ENCODE measurements at places on chromosomes 16 and 17. TPM values are rescaled to one million over a fixed set of nuclear protein-coding genes. Genes with fewer than 3 reads are reported as not detected.

OR2C1 gene
- 0.16 TPM for total RNA-seq

CCDC200 gene
- total RNA-seq: not detected

CHST5 gene
- total RNA-seq: 1.5 TPM

KRTAP16-1 gene
- not detected for total RNA-seq

TBC1D3G gene
- total RNA-seq: not detected

TOX3 gene
- 39.2 TPM for total RNA-seq

MFSD6L gene
- total RNA-seq: not detected

CD300LB gene
- not detected for total RNA-seq

PRRT2 gene
- total RNA-seq: 18.6 TPM

NUBP1 gene
- total RNA-seq: 38.6 TPM

CES3 gene
- total RNA-seq: 2.4 TPM

SPECC1 gene
- total RNA-seq: 71.0 TPM

KRT33A gene
- not detected for total RNA-seq

ADGRG1 gene
- 56.6 TPM for total RNA-seq

KRT39 gene
- not detected for total RNA-seq

PIP4K2B gene
- 105 TPM for total RNA-seq

GDPD1 gene
- 13.4 TPM for total RNA-seq

GRCh38 chr16:57937861-57938260 is 33.1 kb downstream of the CNGB1 start:
- no peak for DNase-seq

GRCh38 chr16:30659507-30660423 is 1.5 kb downstream of the FBRS start:
- no peak for DNase-seq

DNA sequence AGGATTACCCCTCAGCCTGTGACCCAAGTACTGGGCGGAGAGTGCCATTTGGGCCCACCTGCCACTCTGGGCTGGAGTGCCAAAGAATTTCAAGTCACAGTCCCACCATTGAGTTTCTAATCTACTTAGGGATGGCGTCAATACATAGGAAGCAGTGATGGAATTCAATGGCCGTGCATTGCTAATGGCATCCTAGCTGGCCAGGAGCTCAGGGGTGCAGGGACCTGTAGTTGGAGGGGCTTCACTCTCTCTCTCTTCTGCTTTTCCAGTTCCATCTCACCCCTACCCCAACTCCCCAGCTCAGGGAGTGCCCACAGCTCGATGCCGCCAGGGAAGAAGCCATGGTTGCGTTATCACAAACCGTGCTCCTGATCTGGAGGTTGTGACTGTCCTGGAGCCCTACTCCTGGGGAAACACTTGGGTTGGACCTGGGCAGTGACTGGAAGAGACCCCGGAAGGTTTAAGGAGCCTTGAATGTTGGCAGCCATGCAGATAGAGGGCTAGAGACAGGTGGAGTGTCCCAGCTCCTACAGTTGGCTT is 2.4 kb downstream of the MMP15 start:
- DNase-seq: no peak

DNA sequence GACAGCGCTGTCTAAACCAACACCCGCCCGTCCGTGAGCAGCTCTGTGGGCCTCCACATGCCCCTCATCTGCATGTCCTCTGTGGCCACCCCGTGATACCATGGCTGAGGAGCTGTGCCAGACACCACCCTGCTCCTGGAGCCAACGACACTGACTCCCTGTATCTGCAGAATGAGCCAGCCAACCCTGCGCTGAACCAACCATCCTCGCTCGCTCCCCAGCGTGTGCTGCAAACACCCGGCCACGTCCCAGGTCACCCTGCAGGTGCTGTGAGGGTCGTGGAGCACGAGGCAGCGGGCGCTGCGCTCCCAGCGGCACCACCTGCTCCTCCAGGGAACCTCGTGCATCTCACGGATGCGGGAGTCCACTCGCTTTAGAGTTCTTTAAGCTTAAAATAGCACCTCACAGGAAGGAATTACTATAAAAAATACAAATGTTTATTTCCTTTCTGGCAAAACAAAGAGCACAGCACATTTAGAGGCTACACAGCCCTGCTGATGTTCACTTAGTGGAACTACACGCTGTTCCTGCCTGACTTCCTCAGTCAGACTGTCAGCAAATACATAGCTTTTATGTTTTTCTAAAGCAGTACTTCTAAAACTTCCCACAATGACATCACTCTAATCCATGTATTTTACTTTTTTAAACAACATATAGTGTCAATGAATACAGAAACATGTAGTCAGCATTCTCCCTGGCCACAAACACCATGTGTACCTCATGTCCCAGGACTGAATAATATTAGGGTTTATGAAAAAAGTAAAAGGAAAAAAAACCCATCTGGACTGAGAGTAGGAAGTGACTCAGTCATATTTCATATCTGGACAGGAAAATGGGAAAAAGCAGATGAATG is 43.5 kb downstream of the MAP1LC3B start:
- DNase-seq: no peak

GRCh38 chr17:73952082-73952479 is 251.4 kb upstream of the RPL38 start:
- DNase-seq: peak; percentile 32

GRCh38 chr16:70676675-70677498 is 9.0 kb downstream of the MTSS2 start:
- DNase-seq: no peak

DNA sequence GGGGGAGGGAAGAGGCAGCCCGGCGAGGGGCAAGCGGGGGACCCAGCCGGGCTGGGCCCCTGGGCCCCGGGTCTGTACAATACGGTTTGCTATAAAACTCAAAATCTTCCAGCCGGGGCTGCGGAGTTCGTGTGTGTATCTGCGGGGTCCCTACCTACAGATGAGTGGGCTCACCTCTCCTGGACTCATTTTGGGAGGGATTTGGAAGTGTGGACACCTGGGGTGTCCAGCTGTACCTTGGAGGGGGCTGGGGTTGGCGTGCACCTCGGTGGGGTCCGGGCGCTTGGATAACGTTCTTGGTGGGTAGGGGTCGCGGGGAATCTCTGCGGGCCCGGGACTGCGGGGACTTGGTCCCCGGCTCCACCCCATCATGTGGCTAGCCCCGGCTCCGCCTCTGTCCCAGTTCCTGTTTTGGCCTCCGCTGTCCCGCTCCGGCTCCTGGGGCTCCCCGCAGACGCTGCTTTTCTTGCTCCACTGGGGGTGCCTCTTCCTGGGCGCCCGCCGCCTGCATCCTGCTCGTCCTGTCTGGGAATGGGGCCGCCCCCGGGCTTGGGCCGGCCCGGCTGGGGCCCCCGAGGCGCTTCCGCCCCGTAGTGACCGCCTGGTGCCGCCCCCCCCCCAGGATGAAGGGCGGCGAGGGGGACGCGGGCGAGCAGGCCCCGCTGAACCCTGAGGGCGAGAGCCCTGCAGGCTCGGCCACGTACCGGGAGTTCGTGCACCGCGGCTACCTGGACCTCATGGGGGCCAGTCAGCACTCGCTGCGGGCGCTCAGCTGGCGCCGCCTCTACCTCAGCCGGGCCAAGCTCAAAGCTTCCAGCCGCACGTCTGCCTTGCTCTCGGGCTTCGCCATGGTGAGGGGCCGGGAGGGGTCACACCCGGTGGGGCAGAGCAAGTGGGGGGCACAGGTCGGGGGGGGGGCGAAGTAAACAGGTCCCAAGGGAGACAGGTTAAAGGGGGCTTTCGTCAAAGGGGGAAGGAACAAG is at the start of gene ORAI3:
ORAI3 (plus strand) TSS at position 402 of the 983 bp plus-strand sequence; CDS start at position 624, 222 bp downstream.
- DNase-seq: peak; percentile 60

GRCh38 chr16:24645739-24646645 is 83.5 kb upstream of the TNRC6A start:
- no peak for DNase-seq

DNA sequence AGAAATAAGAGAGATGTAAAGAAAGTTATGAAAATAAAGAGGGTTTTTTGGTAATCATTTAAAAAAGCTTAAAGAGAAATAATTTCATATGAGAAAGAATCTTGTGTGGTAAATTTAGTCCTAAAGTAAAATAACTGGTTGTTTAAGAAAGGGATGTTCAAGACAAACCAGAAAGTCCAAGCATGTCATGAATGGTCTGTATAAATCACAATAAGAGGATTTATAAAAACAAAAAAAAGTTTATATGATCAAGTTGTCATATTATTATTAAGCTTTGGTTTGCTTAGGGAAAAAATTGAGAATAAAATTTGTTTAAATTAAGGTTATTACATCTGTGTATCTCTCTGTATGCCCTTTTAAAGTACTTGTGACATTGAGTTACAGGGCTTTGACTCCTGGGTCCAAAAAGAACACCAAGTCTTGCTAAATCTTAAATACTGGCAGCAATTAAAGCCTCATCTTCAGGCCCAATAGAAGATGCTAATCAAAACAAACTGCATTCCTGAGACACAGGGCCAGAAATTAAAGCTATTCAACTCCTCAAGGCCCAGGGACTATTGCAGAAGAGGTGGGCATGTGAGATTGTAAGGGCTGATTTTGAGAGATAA is 15.6 kb upstream of the TRIM25 start:
- DNase-seq: no peak

- DNase-seq: peak; percentile 55
Measured at GRCh38 chr17:77772461-77772897, 186.0 kb upstream of the TNRC6C start.

DNA sequence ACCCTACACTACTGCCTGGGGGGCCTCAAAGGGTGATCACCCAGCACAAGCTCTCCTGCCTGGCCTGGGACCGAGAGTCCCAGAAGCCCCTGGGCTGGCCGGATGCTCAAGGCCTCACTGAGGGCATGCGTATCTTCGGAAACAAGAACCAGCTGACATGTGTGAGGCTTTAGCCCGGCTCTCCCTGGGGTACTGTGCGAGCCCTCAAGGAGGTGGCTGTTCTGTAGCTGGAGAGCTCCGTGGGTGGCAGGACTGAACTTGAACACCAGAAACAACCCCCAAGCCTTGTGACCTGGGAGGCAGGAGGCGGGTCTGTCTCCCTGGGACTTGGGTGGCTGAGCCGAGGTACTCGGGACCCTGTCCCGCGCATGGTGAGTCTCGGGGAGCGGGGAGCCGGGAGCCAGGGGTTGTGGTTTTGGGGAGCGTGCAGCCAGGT is 7.0 kb downstream of the DPEP1 start:
- no peak for DNase-seq

- no peak for DNase-seq
Measured at GRCh38 chr17:8332128-8332527, 7.5 kb upstream of the ODF4 start.

GRCh38 chr16:30750876-30751465 is 2.7 kb downstream of the PHKG2 start:
- DNase-seq: no peak

DNA sequence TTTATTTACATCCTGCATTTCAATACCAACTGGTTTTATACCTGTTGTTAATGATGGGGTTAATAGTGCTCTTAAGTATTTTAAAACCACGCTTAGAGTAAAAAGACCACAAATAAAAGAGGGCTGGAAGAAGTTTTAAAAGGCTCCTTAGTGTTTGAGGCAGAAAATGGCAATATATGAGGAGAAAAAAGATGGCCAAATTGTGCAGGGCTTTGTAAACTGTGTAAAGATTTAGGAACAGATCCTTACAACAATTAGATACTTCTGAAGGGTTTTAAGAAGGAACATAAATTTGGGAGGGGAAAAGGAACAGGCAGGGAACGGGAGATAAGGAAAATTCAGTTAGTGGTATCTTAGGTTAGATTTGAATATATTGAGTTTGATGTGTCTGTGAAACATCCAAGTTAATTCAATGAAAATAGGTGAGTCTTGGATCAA is 12.7 kb downstream of the CDC27 start:
- DNase-seq: no peak

DNA sequence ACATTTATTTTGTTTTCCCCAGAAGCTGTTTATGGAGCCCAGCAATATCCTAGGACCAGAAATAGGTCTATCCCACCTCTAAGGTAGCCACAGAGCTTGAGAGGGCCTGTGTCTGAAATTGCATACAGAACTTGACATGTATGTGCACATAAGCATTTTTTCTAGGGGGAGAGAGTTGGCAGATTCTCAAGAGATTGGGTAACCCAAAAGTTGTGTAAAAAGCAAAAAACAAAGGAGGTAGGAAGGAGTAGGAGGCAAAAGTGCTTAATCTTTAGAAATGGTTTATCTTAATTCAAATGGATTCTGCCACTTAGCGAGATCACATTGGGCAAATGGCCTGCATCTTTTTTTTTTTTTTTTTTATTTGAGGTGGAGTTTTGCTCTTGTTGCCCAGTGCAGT is 3.5 kb downstream of the PLK1 start:
- DNase-seq: no peak

GRCh38 chr16:47731252-47731651 is 270.1 kb downstream of the PHKB start:
- no peak for DNase-seq

- DNase-seq: no peak
Measured at GRCh38 chr17:29557085-29557738, 9.6 kb downstream of the ABHD15 start.

DNA sequence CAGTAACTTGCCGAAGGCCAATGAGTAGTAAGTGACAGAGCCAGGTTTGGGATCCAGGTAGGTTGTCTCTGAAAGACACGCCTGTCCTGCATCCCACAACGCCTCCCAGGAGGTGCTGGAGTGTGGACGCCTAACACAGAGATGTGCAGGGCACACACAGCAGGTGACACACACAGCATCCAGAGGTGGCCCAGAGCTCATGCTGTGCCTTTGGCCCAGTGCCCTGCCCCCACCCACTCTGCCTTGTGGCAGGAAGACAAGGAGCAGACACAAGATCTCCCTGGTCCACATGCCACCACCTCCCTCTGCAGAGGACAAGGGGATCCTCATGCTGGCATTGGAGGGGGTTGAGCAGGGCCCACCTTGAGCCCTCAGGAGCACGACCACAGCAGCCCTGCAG is 14.7 kb upstream of the STH start:
- DNase-seq: no peak

- DNase-seq: peak; percentile 64
Measured at GRCh38 chr17:79082311-79083190, 7.9 kb downstream of the ENGASE start.

GRCh38 chr16:15887283-15887682 is 1.1 kb downstream of the CEP20 start:
- no peak for DNase-seq

DNA sequence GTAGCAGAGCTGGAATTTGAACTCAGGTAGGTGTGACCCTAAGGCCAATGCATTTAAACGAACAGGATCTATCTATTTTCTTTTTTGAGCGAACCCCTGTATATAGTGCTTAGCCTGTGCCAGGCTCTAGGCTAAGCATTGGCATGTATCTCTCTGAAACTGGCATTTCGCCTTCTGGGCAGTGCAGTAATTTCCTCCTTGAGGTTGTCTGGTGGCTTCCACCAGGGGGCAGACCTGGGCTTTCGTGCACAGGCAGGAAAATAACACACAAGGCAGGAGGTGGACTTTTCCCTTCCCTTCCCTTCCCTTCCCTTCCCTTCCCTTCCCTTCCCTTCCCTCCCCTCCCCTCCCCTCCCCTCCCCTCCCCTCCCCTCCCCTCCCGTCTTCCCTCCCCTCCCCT is 34.4 kb upstream of the PRKCB start:
- DNase-seq: peak; percentile 70

Data from neural crest cell (in vitro differentiated cells).